ENCODE measurements at places on chromosomes 11 and 22. TPM values are rescaled to one million over a fixed set of nuclear protein-coding genes. Genes with fewer than 3 reads are reported as not detected.

DNA sequence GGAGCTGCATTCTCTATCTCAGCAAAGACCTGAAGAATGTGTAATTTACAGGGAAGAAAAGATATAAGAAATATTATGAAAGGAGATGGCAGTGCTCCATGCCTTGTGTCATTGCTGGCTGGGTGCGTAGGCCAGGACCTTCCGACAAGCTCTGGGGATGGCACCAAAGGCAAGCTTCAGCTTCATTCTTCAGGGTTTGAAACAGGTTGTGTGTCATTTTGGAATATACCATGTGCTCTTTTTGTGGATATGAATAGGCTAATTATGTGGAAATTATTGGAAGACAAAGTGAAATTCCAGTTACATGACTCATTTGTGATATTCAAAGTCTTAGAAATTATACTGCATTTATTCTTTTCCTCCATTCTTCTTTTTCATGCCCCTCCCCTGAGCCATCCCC lies 5.7 kb upstream of the KIRREL3 start:
- no peak for DNase-seq

- no peak for DNase-seq
Observed at GRCh38 chr11:114066046-114066648, 6.6 kb downstream of the ZBTB16 start.

- DNase-seq, result no peak
Observed at GRCh38 chr11:33490842-33491370, 209.7 kb downstream of the C11orf91 start.

DNA sequence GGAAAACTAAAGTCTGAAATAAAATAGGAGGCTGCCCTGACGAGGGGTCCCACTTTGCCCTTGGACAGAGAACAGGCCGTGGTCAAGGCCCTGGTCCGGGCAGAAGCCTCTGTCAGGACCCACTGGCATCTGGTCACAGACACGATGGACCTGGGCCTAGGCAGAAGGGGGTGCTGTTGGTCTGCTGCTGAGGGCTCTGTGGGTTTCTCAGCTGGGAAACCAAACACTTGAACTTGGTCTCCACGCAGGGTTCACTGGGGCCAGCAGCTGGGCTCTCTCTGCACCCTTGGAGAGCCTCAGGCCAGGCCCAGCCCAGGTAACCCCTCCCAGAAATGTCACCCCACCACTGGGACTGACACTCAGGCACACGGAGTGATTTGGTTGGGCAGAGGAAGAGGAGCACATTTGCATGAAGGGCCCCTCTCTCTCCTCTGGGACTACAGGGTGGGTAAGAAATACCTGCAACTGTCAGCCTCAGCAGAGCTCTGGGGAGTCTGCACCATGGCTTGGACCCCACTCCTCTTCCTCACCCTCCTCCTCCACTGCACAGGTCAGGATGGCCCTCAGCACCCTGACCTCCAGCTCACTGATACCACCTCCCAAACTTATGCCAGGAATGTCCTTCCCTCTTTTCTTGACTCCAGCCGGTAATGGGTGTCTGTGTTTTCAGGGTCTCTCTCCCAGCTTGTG lies 48.1 kb upstream of the TOP3B start:
- no peak for DNase-seq

Gene USH1C
- total RNA-seq, result 1.2 TPM

DNA sequence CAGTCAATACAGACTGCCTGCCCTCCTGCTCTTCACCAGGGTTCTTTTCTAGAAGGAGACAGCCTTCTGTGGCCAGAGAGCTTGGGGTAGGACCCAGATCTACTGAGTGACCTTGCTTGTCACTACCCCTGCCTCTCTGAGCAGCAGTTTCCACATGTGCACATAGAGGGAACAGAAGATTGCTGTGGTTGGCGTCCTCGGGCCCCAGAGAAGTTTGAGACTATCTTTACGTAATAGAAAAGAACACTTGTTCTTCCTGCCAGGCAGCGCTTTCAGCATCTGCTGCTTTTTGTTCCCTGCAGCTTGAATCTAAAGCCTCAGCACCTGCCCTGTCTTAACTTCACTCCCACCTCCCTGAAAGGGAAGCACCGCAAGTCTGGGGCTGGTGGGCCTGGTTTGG lies 1.9 kb upstream of the FKBP2 start:
- no peak for DNase-seq

Gene MS4A6E
- not detected for total RNA-seq

- DNase-seq, result no peak
Observed at GRCh38 chr11:118282606-118283005, 18.5 kb upstream of the MPZL2 start.

DNA sequence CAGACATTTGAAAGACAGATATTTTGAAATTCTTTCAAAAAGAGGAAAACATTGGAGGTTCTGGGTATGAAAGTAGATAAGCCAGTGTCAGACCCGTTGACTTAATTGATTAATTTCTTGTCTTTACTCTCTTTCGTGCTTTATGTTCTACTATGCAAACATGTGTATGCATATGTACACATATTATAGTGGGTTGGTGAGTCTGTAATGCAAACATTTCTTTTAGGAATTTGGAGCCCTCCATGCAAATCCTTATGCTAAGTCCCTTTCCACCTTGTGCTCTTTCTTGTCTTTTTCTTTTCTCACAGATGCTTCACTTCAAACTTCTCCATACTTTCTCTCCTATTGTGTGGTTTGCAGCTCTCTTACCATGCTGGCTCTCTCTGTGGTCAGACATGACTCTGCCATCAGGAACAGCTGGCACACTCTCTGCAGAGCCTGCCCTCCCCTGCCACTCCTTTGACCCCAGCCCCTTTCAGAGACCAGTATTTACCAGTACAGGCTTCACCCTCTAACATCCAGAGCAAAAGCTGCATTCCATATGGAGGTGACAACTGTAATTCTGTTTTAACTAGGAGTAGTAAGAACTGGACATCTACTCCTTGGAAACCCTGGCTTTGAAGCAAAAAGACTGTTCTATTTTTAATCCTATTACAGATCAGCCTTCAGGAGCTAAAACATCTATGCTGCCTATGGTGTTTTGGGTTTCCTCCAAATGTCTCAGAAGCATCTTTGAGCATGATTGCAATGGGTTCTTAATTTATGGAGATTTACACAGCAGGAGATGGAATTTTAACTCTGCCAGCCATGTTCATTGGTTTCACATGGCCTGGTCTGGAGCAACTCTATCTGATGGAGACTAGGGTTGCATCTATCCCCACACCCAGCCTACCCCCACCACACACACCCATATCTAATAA lies 386.9 kb upstream of the FAT3 start:
- DNase-seq, result no peak

DNA sequence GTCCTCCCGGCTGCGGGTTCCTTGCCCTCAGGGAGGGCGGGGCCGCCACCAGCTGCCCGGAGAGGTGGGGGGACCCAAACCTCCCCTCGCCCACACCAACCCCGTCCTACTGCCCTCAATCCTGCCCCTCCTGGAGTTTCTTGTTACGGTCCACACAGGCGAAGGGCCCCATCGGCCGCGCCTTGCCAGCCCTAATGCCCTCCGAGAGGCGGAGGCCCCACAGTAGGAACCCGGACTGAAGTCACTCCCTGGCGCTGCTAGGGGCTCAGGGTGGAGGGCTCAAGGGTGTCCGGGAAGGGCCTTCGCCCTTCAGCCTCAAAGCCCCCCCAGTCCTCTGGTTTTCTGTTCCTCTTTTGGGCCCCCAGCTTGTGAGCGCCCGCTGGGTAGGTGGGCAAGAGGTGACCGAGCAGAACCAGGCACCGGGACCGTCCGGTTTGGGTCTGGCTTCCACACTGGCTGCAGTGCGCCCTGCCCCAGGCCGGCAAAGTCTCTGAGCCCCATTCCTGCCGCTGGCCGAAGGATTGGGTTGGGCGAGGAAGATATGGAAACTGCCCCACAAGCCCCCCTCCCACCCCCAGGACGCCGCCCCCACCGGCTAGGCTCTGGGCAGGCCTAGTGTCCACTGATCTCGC lies 24.5 kb downstream of the DUSP8 start:
- DNase-seq, result no peak

Gene SHISAL1
- total RNA-seq, result 0.10 TPM

GRCh38 chr11:107370390-107370789 lies 87.2 kb downstream of the CWF19L2 start:
- DNase-seq, result no peak

- DNase-seq, result no peak
Observed at GRCh38 chr11:75583718-75584658, 21.9 kb downstream of the SERPINH1 start.

Gene OR4D5
- not detected for total RNA-seq

Gene JAM3
- total RNA-seq, result 0.75 TPM

- no peak for DNase-seq
Observed at GRCh38 chr11:61004180-61004611, 32.7 kb downstream of the CD6 start.

DNA sequence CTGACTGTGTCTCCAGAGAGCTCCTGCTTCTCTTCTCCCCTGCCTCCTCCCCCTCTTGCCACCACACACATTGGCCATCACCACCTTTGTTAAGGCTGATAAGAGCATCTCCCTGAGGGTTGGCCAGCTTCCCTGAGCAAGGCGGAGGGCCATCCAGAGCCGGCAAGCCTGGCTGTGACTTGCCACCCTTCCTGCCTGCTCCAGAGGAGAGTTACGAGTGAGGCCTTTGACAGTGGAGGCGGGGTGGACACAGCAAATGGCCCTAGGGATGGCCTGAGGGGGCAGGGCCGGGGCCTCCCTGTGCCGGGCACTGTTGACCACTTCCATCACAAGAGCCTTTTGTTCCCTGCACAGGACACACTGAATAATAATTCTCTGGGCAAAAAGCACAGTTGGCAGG lies 5.4 kb downstream of the FREY1 start:
- no peak for DNase-seq

- no peak for DNase-seq
Observed at GRCh38 chr11:19767627-19768151, 55.1 kb downstream of the NAV2 start.

GRCh38 chr11:128193615-128194014 lies 393.7 kb downstream of the ETS1 start:
- DNase-seq, result no peak

DNA sequence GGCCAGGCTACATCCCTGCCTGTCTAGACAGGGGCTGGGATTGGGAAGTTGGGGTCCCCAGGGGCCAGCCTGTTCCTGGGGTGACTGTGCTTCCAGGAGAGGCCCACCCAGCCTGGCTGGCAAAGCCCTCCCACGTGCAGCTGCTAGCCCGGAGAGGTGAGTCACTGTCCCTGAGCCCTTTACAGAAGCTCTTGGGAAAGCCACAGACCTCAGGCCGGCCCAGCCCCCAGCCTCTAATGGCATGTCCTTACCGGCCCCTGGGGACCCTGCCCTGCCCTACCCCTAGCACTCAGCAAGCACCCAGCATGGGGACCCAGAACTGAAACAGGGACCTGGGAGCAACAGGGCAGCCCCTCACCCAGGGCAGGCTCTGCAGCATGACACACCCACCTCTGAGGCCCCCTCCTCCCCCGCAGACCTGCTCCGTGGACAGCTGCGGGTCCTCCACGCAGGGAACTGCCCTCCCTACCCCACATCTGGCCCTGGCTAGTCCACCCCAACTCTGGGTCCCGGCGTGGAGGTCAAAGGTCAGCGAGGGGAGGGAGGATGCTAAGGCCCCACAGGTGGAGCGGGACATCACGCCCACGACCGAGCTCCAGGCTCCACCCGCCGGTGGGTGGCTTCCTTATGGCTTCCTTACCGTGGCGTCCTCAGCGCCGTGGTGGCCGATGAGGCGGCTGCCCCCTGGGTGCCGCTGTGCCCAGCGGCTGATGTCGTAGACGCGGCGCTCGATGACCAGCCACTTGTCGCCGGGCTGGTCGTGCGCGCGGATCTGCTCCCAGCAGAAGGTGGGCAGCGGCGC lies 615 bp downstream of the FADS3 start:
- DNase-seq, result peak; percentile 59

DNA sequence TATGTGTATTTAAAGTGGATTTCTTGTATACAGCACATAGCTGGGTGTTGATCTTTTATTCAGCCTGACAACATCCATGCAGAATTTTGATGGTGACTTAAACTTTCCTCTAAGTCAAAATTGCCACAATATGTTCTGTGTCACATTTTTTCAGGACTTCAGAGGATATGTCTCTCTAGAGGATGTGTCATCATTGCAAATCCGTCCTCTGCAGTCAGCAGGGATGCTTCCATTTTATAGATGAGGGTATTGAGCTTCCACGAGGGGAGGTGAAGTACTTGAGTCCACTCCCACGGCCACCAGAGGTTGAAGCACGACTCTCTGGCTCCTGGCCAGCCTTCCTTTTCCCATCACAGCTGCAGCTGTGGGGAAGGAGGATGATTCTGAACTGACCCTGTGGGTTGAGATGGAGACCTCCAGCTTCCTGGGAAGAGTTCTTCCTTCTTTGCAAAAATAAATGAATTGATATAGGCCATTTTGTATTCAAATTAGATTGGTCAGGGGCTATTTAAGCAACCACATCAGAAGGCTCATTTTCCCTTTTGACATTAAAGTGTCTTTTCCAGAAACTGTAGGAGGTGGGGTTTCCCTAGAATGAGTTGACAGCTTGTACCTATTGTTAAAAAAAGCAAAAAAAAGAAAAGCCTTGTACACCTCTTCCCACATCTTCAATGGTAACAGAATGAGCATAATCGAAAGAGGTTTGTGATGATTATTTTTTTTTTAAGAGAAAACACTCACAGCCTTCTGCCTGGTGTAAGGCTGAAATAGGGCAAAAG lies 55.2 kb upstream of the MYEOV start:
- peak; percentile 31 for DNase-seq

DNA sequence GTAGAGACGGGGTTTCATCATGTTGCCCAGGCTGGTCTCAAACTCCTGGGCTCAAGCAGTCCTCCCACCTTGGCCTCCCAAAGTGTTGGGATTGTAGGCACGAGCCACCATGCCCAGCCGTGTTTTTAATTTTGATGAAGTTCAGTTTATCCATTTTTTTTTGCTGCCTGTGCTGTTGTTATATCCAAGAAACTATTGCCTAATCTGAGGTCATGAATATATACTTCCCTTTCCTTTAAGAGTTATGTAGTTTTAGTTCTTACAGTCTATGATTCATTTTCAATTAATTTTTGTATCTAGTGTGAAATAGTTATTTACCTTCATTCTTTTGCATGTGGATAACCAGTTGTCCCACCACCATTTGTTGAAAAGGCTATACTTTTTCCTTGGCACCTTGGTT lies 50.3 kb upstream of the SORL1-AS1 start:
- DNase-seq, result no peak

DNA sequence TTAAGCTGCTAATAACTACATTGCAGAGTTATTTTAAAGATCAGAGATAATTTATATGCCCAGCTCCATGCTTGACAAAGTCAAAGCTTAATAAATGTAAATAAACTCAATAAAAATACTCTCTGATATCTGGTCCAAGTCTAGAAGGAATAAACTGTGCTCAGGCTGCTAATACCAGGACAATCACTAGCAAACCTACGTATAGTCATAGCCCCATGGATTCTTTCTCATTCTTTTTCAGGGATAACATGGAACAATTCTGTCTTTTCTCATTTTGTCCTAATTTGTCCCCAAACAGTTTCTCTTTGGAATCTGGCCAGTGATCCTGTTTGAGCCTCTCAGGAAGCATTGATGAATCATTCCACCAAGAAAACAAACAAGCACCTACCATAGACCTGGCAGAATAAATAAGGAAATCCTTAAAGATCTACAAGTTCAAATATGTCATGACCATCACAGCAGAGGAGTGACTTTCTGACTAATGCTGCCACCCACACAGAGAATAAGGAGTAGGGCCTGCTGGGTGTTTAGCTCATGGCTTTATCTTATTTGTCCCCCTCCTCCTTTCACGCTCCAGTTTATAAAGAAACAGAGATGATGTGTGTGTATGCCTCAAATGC lies 14.1 kb upstream of the B3GNT6 start:
- no peak for DNase-seq

All from left lobe of liver (tissue), 2 donors.